ENCODE measurements at places on chromosomes 1 and 21. TPM values are rescaled to one million over a fixed set of nuclear protein-coding genes. Genes with fewer than 3 reads are reported as not detected.

Gene SH2D1B
- total RNA-seq, result not detected

DNA sequence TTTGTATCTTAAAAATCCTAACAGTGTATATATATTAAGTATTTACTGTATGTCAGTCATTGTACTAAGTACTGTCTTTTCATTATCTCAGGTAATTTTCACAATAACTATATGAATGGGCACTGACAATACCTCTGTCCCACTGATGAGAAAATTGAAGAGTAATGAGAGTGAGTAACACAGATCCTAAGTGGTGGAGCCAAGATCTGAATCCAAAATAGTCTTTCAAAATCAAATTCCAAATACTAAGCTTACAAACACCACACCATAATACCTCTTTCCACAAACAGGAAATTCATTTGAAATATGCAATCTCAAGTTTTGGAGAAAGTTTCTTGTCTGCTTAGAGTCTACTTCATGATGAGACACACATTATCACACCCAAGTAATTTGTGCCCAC is 105.9 kb upstream of the EDEM3 start:
- no peak for DNase-seq

Gene EFCAB7
- total RNA-seq, result 6.1 TPM

DNA sequence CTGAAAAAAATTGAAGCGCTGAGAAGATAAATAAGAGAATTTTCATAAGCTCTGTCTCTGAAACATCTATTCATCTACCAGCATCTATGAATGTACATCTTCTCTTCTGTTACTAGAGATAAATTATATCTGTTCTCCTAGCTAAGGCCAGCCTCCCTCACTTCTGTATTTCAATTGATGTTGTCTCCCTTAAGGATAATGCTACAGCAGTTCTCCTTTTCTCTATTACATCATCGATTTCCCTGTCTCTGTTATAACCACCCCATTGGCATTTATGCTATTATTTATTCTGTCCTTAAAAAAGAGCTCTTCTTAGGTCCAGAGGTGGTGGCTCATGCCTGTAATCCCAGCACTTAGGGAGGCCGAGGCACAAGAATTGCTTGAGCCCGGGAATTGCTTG is 42.9 kb upstream of the TMCO2 start:
- no peak for DNase-seq

GRCh38 chr1:67787746-67788145 is 45.5 kb downstream of the GNG12 start:
- DNase-seq, result no peak

Gene CD34
- total RNA-seq, result 0.04 TPM

Gene SPATA17
- not detected for total RNA-seq

- peak; percentile 7 for DNase-seq
Observed at GRCh38 chr1:243287652-243288051, 31.8 kb downstream of the SDCCAG8 start.

Gene BRDT
- not detected for total RNA-seq

GRCh38 chr1:145994391-145995120 is 1.8 kb downstream of the TXNIP start:
- DNase-seq, result peak; percentile 80

Gene CCDC17
- 1.9 TPM for total RNA-seq

Gene CFH
- total RNA-seq, result 0.38 TPM

DNA sequence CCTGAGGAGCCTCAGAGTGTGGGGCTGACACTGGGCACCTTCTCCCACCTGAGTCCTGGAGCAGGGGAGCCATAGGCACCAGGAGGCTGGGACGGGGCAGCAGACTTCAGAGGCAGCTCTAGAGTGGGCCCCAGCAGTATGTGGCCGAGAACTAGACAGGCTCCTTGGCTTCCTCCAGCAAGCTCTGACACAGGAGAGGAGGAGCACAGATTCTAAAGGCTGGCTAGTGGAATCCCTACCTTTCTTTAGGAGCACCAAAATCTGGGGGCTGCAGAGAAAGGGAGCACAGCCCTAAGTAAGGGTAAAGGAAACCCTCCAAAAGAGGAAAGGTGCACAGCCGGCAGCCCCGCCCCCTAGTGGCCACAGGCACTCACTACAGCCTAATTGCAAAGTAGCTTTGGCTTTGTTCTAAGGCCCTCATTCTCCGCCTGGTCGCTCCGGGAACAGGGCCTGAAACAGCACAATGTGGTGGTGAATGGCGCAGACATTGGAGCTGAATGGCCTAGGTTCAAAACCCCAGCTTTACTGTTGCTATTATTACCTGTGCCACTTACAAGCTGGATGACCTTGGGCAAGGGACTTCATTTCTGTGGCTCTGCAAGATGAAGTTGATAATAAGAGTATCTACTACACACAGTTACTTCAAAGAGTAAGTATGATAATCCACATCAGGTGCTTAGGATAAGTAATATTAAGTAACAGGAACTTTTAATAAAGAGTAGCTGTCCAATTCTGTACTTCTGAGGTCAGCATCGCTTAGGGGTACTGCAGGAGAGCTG is 8.8 kb upstream of the GUCA2A start:
- peak; percentile 72 for DNase-seq

DNA sequence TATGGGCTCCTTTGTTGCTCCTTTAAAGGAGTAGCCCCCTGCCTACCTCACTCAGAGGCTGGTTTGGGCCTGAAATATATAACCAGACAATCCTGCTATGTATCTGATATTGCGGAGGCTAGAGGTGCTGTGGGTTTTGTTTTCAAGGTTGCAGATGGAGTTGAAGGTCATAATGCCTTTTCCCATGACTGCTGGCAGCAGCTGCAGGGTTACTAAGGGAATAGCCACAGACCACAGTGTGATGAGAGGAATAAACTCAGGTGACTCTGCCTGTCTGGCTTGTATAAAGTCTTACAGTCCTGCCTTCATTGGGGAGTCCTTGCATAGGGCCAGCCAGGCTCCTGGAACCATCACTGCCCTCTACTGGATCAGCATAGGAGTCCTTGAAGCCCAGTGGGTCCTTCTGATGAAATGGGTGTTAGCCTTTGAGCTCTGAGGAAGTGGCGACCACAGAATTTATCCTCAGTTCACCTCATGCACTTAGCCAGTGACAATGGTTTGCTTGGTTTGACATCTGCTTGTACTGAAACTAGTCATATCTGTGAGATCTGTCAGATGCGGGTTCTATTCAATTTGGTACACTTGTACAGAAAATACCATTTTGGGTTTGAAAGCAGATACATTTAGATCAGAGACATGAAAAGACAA is 174.4 kb upstream of the HMCN1 start:
- peak; percentile 81 for DNase-seq

Data from activated CD8-positive, alpha-beta T cell treated with anti-CD3 and anti-CD28 coated beads for 36 hours (primary cell).